ENCODE measurements at places on chromosomes 3 and 15. TPM values are rescaled to one million over a fixed set of nuclear protein-coding genes. Genes with fewer than 3 reads are reported as not detected.

DNA sequence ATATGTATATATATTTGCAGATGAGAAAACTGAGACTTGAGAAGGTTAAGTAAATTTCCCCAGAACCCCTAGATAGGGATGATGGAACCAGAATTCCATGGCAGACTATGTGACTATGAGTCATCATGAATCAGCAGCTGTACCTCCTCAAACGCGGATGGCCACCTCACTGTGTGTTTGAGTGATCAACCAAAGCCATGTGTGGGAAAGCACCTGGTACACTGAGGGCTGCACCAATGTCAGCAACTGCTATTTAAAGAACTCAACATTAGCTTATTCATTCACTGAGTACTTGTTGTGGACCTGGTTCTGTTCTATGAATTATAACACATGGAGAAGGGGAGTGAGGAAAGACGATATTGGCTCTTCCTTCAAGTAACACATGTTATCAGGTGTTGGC is 377.0 kb downstream of the GAP43 start:
- H3K4me3 ChIP-seq = no peak overlapping the region
- H3K27ac ChIP-seq = no peak overlapping the region

The NTRK3 gene
- total RNA-seq = 0.11 TPM

DNA sequence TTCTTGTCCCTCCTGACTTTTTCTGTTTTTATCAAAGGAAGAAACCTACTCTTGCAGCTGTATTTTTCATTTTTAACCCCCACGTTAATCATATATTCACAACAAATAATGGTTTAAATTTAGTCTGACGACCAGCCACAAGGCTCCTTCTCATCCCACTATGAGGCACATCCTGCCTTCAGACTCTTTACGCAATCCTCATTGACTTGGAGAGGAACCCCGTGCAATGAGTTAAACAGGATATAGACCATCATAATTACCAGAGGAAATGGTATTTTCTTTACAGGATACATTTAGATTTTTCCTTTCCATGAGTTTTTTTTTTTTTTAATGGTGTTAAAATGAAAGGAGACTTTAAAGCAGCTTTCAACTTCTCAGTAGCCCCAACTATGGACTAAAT is 68.5 kb downstream of the WWTR1 start:
- no peak for DNase-seq
- H3K27me3 ChIP-seq = no peaks in the 10 kb centered on the region
- no peaks in the 10 kb centered on the region for H3K4me1 ChIP-seq

GRCh38 chr15:73688455-73688854 is 4.3 kb downstream of the CD276 start:
- DNase-seq = no peak
- H3K27ac ChIP-seq = no peak overlapping the region
- no peaks in the 10 kb centered on the region for H3K27me3 ChIP-seq
- H3K36me3 ChIP-seq = no peaks in the 10 kb centered on the region

The FGD5 gene
- total RNA-seq = not detected

GRCh38 chr15:75171408-75171807 is 30.3 kb upstream of the C15orf39 start:
- no peaks in the 10 kb centered on the region for H3K36me3 ChIP-seq
- no peak for DNase-seq
- no peaks in the 10 kb centered on the region for H3K4me1 ChIP-seq
- H3K4me3 ChIP-seq = no peak overlapping the region

DNA sequence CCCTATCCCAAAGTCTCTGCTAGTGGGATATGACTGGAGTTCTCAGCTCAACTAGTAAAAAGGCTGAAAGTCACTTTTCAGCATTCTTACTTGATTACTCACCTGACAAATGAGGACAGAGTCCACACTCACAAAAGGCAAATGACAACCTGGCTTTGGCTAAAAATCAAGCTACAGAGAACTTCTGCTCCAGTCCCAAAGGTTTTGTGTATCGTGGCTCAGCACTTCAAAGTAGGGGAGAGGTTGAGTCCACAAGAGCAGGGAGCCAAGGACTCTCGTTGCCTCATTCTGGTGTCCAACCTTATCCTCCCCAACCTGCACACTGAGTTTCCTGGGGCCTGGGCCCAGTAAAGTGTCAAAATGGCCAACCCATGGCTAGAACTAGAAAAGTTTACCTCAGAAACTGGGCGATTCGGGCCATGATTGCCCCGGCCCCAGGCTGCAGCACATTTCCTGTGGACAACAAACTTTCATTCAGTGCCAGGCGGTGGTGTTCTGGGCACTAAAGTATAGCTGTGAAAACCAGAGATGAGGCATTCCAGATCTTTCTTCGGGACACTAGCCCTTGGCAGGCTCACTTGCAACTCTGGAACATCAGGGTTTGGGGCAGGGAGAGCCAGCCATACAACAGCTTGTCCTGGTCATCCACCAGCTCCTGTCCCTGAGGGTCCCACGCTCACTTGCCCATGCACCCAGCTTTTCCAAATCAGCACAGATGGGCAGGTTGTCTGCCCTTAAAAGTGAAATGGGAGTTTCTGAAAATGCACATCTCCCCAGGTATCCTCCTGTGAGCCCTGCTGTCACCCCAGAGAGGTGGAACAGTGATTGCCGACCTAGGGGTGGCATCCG is 3.1 kb downstream of the ACAA1 start:
- no peak for DNase-seq
- no peak overlapping the region for H3K4me3 ChIP-seq
- peaks cover 24% of the 10 kb centered on the region for H3K4me1 ChIP-seq
- H3K27ac ChIP-seq = no peak overlapping the region

The INSYN1 gene
- not detected for total RNA-seq

The UBA3 gene
- total RNA-seq = 58.8 TPM

GRCh38 chr3:79937567-79937966 is 169.8 kb upstream of the ROBO1 start:
- H3K4me3 ChIP-seq = no peak overlapping the region
- DNase-seq = no peak
- H3K4me1 ChIP-seq = no peaks in the 10 kb centered on the region
- no peak overlapping the region for H3K27ac ChIP-seq

Measured in Karpas-422 (cell line).